Fibroblast of the conjunctiva (primary cell): ENCODE measurements at places on chromosomes 6 and 20.

GRCh38 chr6:37051138-37052026 is 45.9 kb downstream of the FGD2 start:
- DNase-seq = no peak

DNA sequence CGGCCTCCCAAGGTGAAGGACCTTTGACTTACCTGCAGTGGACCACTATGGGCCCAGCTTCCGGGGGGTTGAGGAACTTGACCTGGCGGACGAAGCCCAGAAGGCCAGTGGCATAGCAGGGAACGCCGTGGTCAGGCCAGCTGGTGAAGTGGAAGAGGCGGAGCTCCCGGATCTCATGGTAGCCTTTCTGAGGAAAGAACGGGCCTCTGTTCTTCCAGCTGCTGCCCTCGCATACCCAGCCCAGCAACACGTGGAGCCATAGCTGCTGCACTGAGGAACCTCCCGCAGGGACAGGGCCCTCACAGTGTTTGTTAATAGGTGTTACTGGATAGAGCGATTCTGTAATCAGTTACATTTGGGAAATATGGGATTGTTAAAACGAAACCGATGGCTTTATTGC is 492.1 kb upstream of the CHD6 start:
- no peak for DNase-seq

GRCh38 chr20:555976-556385 is 12.4 kb upstream of the CSNK2A1 start:
- DNase-seq = no peak

GRCh38 chr6:3707024-3707423 is 44.5 kb downstream of the PXDC1 start:
- DNase-seq = no peak

GRCh38 chr20:8395956-8396355 is 263.9 kb downstream of the PLCB1 start:
- DNase-seq = no peak

GRCh38 chr20:37356961-37357371 is 11.0 kb downstream of the SRC start:
- DNase-seq = no peak

- DNase-seq = no peak
These were observed 368.5 kb downstream of the MAFB start for GRCh38 chr20:40320517-40321011.

DNA sequence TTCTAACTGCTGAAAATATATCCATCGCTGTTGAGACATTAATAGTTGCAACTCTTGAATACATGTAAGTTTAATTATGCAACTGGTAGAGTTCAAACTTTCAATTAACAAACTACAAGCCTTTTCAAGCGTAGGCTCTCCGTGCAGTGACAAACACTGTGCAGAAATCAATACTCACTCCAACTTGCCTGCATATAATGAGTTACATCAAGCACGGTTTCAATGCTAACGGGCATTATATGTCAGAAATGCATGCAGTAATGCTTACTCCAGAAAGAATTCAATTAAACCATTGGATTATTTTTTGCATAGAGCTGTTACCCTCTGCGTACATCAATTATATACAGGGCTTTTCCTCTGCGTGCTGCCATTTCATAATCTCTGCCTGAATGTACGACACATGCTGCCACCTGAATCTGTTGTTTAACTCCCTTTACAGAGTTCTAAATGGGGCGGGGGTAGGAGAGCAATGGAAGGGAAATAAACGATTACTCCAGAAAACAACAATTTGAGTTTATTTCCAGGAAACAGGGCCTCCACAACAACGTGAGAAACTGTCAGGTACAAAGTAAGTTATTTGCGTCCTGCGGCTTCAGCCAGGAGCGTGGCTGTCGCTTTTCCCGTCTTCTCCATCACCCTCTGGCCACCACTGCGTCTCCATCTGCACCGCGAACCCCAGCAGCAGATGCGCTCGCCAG is 1.8 kb downstream of the PTPRK start:
- no peak for DNase-seq

GRCh38 chr6:137342607-137343190 is 123.5 kb upstream of the IFNGR1 start:
- no peak for DNase-seq

- no peak for DNase-seq
These were observed 63.3 kb downstream of the SLC16A10 start for GRCh38 chr6:111150577-111150976.

DNA sequence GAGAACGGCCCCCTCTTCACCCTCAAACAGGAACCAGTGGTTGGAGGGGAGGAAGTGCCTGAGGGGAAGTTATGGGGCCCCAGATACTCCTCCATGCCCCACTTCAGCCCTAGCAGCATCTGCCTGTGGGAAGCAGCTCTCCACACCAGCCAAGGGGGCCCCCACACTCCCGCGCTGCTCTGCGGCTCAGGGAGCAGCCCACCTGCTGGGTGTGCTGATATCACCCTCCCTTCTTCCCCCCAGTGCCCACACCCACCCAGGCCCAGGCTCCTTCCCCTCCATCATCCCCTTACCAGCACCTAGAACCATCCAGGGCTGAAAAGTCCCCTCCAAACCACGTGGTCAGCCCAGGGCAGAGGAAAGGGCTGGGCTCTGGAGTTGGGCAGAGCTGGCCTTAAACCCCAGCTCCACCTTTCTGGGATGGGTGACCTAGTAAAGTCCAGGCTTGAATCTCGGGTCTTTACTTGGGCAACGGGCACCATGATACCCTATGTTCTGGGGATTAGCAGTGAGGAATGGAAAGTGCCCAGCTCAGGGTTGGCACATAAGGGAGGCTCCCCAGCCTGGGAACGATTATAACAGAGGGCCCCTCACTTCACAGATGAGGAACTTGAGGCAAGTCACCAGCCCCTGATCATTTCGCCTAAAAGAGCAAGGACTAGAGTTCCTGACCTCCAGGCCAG is 663 bp downstream of the LST1 start:
- DNase-seq = no peak

DNA sequence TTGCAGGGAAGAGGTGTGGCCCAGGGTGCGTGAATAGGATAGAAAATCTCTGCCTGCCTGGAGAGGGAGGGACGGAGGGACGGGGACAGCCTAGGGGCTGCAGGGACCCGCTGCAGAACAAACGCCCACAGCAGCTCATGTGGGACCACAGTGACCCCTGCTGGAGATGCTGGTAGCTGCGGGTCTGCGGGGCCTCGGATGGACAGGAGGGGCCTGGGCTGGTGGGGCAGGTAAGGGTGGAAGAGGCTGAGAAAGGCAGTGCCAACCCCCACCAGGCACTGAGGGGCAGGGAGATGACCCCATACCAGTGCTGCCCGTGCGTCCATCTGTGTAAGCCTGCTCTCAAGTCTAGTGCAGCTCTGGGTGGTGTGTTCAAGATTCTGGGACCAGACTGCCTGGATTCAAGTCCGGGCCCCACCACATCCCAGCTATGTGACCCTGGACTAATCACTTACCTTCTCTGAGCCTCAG is 39.4 kb downstream of the KIAA1755 start:
- DNase-seq = no peak

- DNase-seq = no peak
These were observed 19.4 kb downstream of the COL11A2 start for GRCh38 chr6:33172688-33173534.

DNA sequence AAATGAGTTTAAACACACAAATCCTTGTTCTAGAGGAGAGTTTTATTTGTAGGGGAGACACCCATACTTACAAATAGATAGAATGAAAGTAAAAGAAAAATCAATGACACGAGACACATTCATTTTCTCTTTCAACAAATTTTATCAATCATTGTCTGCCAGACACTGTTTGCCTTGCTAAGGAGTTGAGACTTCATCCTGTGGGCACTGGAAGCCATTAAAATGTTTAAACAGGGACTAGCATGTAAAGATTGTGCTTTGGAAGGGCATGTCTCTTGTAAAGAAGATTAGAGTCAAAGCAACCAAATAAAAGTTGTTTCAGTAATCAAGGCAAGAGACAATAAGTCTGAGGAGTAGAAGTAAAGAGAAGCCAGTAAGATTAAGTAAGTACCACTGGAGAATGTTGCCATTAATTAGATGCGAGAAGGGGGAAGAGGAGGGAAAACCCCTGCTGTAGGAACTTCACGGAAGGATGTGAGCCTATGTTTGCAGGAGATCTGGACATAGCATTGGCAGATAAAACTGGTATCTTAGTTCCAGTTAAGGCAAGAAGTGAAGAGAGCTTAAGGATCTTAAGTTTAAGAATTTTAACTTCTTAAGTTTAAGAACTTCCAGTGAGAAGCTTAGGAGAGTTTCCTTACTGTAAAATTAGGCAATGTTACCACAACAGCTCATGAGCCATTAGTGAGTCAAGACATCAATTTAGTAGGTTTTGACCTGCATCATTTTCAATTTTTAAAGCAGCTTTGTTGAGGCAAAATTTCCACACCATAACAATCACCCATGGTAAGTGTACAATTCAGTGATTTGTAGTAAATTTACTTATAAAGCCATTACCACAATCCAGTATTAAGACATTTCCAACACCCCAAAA is 117.0 kb upstream of the UST start:
- DNase-seq = no peak

GRCh38 chr6:30178837-30179236 is 15.5 kb downstream of the TRIM15 start:
- DNase-seq = no peak
